ENCODE measurements at places on chromosomes 2 and 18. TPM values are rescaled to one million over a fixed set of nuclear protein-coding genes. Genes with fewer than 3 reads are reported as not detected.

The HOXD3 gene
- 10.9 TPM for total RNA-seq

The MEP1B gene
- total RNA-seq = not detected

The LIMS4 gene
- 0.24 TPM for total RNA-seq

The GPBAR1 gene
- not detected for total RNA-seq

The SPATA3 gene
- not detected for total RNA-seq

The HTR2B gene
- not detected for total RNA-seq

Measured in Daoy (cell line).